ENCODE measurements at places on chromosomes 2 and 18.

- no peak for DNase-seq
These were observed 69.6 kb downstream of the MDH1 start for GRCh38 chr2:63658176-63658968.

GRCh38 chr2:46846536-46846935, 69.1 kb downstream of the MCFD2 start:
- no peak for DNase-seq

GRCh38 chr2:38098421-38099098, 22.6 kb upstream of the CYP1B1 start:
- no peak for DNase-seq

GRCh38 chr2:32422133-32422532, 65.3 kb downstream of the BIRC6 start:
- DNase-seq = no peak

DNA sequence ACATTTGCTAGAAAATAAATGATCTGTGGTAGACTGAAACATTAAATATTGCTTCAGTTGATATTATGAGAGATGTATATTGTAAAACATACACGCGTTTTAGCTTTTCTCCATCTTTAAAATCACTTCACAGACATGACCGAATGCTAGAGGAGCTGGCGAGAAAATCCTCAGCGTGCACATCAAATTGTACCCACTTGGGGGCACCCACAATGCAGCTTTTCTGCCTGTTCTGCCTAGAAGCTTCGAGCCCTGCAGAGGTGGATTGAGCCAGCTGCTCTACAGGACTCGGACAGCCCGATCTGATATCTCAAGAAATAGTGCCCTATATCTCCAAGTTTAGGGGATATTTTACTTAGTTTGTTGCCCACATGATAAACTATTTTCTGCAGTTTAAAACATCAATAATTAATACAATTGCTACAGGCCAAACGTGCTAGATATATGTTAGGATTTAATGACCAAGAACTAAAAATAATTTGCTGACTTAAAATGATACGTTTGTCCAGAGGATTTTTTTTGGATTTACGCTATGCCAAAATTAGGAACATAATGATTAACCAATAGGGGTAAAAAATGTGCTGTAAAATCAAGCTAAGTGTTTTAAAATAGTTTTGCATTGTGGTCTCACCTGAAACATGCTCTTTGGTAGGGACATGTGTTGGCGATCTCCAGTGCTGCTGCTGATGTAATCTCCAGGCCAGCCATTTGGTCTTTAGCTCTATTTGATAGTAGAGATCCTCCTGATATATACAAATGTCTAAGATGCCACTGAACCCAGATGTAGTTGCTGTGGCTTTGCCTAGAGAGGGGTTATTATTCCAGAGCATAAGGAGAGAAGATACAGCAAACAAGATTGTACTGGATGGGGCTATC, 22.3 kb upstream of the ATP5MC3 start:
- DNase-seq = peak; percentile 67

GRCh38 chr2:174036825-174037224, 71.7 kb upstream of the SP3 start:
- no peak for DNase-seq

GRCh38 chr18:64165906-64166305, 17.0 kb upstream of the LINC00305 start:
- no peak for DNase-seq

DNA sequence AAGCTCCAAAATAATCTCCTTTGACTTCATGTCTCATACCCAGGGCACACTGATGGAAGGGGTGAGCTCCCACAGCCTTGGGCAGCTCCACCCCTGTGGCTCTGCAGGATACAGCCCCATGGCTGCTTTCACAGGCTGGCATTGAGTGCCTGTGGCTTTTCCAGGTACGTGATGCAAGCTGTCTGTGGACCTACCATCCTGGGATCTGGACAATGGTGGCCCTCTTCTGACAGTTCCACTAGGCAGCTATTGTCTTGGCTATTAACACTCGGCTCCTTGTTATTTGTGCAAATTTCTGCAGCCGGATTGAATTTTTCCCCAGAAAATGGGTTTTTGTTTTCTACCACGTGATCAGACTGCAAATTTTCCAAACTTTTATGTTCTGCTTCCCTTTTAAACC, 634.2 kb downstream of the TSN start:
- no peak for DNase-seq

- DNase-seq = no peak
These were observed 2.5 kb upstream of the VRK2 start for GRCh38 chr2:58044145-58044544.

DNA sequence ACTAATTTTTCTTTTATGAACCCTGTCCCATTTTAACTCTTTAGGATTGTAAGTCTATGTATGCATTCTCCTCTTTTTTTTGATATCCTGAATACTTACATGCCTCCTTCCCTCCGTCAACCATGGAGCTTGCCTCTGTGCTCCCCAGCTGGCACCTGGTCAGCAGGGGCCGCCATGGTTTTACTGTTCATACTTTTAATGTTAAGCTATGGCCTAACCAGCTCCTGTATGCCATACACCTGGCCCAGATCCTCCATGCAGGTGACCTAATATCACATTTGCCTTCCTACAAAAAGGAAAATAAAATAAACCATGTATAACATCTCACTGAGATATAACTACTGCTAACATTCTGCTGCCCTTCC, 283.1 kb upstream of the TRIB2 start:
- no peak for DNase-seq

DNA sequence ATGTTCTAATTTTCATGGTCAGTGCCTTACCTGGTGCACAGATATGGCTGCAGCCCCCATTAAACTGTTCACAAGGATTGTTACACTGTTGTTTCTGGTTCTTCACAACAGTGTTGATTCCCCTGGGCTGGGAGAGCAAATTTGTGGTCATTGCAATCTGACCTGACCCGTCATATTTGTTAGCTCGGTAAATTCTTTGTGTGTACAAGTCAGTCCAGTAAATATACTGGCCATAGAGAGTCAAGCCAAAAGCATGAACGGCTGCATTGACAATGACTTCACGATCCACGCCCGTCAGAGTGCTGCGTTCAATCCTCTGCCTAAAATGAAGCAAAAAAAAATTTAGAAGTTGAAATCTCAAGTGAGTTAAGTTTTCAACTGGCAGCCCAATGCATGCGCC, 134.6 kb downstream of the DHRS9 start:
- no peak for DNase-seq

- no peak for DNase-seq
These were observed 39.2 kb upstream of the DARS1 start for GRCh38 chr2:136024616-136025015.

DNA sequence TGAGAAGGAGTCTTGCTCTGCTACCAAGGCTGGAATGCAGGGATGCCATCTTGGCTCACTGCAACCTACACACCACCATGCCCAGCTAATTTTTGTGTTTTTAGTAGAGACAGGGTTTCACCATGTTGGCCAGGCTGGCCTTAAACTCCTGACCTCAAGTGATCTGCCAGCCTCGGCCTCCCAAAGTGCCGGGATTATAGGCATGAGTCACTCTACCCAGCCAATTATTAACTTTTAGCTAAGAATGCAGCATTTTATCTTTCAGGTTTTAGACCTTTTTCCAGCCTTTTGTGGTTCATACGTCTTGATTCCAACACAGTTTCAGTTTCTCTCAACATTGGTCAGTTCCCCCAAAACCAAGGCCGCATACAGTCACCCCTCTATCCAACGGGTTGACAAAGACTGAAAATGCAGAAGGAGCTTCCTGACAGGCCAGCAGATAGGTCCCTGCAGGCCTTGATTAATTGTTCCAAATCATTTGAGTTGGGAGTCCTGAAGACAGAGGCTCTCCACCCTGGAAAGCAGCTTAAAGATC, 262.2 kb upstream of the KLHL29 start:
- DNase-seq = no peak

GRCh38 chr2:118774458-118775133, 72.9 kb downstream of the EN1 start:
- DNase-seq = no peak
